ENCODE measurements at places on chromosomes 1 and 21.
A peak's percentile ranks its signal among the peaks of the same experiment; 100 is the strongest.

DNA sequence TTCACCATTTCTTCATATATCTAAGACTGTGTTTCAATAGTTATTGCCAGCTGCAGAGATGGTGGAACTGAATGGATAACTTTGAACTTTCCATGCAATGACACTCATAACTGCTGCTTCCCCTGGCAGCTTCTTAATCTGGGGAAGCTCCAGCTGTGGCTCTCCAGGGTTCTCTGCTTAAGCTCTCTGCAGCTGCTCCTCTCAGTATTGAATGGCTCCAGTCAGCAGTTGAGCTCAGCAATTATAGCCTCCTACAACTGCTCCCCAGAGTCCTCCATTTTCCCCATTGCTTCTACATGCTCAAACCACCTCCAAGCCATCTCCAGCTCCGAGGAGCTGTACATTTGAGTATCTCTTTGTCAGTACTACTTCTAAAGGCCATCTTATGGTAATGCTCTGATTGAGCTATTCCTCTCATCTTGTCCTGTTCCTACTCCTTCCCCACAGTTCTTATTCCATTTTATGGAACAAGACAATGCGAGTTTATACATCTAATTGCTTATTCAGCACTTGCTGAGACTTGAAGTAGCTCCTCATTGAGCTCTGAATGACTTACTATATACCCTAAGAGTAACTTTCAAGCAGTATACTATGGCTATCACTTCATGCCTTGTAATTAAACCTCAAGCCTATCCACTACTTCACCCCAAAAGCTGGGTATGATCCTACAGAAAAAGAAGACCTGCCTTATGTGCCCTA, 362.4 kb downstream of the NEGR1 start:
- DNase-seq = no peak

GRCh38 chr21:31420988-31421387, 76.9 kb upstream of the TIAM1 start:
- no peak for DNase-seq

DNA sequence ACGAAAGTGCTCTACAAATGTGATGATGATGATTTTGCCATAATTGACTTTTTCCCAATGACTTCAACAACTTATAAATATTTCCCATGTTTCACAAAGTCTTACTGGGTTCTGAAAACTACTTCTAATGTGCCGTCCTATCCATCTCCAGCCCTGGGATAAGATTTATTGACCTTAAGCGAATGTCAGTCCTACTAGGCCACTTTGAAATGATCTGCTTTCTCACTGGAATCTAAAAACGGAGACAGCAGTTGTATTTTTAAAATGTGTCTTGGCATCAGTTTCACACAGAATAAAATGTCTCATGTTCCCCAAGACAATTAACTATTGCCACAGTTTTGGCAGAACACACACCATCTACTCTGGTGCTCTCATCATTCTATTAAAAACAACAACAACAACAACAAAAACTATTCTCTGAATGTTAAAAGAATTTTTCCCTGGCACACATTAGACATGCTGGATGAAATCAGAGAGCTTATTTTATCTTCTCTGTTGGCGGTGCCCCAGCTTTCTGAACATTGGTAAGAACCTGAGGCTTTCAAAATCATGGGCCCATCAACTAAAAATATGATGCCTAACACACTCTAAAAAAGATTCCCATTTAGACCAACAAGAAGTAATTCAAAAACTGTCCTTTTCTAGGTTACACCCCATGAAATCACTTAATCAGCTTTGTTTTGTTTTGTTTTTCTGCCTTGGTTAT, 23.1 kb upstream of the DNASE2B start:
- DNase-seq = no peak

DNA sequence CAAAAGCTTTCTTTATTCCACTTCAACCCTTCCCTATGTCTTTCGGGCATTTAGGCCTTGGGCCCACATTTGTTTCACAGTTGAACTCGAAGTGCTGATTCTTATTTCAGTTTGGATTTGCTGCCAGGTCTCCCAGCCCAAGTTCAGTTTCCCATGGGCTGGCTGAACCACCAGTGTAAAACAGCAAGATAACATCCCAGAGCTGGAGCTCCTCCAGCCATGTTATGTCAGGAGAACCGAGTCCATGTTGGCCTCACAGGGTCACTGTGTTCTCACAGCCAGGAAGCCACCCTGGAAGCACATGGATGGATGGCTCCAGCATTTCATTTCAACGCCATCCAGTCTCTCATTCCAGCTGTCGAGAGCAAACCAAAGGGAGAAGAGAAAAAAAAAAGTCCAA, 45.2 kb upstream of the RXRG start:
- no peak for DNase-seq

GRCh38 chr1:28417441-28417922, 47.9 kb downstream of the PHACTR4 start:
- DNase-seq = peak; percentile 86

DNA sequence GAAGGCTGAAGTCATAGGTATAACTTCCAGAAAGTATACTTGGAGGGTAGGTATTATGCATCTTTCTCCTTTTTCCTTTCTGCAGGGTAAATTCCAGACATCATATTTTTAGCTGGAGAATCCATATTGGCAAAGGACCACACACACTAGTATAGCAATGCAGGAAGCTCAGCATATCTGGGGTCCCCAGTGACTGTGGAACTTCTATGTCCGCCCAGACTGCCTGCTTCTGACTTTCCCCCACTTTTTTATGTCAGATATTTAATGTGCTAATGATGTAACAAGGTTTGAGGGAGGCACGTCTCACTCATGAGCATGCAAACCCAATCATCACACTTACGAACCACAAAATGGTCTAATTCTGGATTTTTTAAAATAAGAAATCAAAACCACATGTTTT, 90.4 kb downstream of the BACH1 start:
- DNase-seq = no peak

- DNase-seq = no peak
Observed at GRCh38 chr1:113732802-113733201, 26.5 kb downstream of the PHTF1 start.

GRCh38 chr1:167056529-167057231, 33.5 kb downstream of the GPA33 start:
- no peak for DNase-seq

GRCh38 chr1:200139661-200140250, 112.2 kb downstream of the NR5A2 start:
- peak; percentile 83 for DNase-seq

DNA sequence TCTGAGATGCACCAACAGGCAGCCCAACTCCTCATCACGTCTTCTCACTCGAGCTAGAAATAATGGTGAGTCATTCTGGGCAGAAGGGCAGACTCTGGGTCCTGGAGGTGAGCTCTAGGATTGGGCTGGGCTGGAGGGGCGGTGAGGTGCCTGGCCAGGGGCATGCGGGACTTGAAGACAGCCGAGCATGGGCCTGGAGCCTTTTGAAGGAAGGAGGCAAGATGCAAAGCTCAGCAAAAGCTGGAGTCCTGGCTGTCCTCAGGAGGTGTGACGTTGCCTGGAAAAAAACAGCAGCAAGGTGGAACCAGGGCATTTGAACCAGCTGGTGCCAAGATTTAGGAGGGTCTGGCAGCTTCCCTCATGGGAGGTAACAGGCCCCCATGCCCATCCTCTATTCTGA, 712 bp downstream of the KCNA2 start:
- DNase-seq = no peak

- no peak for DNase-seq
Observed at GRCh38 chr1:53722025-53722424, 16.9 kb downstream of the GLIS1 start.

DNA sequence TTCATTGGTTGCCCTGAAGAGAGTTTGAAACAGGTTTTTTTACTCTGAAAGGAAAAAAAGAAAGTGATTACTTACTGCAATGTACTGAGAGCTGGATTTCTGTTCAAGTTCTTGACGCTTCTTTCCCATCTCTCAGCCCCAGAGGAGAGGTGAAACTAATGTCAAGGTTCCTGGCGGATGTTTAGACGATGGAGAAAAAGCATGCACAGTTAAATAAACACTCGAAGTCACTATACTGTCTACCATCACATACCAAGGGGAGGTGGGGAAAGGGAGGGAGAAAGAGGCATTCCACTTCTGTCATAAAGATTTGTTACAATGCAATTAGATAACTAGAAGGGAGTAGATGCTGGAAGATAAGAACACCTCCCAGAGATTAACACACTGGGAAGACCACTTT, 177.0 kb upstream of the TNR start:
- DNase-seq = no peak

- no peak for DNase-seq
Observed at GRCh38 chr1:198919667-198920398, 281.0 kb downstream of the PTPRC start.

DNA sequence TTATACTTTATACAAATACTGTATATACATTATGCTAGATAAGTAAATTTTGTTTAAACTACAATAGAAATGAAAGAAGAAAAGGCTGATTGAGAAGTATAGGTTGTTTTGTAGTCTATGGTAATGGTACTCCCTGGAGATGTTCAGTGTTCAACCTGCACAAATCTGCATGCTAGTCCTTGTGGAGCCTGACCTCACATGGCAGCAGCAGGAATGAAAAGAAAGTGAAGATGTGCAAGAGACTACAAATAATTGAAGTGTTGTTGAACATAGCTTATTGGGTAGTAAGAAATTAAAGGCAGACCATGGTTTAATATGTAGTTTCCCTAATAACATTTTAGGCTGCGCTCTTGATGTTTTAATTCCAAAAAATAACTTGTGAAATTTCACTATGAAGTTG, 201.2 kb downstream of the TGFB2 start:
- peak; percentile 21 for DNase-seq

- no peak for DNase-seq
Observed at GRCh38 chr1:207289756-207290155, 31.7 kb upstream of the CD55 start.

- peak; percentile 34 for DNase-seq
Observed at GRCh38 chr1:147541672-147542568, 619 bp downstream of the BCL9 start.

- DNase-seq = no peak
Observed at GRCh38 chr1:211111351-211111750, 22.6 kb downstream of the KCNH1 start.

DNA sequence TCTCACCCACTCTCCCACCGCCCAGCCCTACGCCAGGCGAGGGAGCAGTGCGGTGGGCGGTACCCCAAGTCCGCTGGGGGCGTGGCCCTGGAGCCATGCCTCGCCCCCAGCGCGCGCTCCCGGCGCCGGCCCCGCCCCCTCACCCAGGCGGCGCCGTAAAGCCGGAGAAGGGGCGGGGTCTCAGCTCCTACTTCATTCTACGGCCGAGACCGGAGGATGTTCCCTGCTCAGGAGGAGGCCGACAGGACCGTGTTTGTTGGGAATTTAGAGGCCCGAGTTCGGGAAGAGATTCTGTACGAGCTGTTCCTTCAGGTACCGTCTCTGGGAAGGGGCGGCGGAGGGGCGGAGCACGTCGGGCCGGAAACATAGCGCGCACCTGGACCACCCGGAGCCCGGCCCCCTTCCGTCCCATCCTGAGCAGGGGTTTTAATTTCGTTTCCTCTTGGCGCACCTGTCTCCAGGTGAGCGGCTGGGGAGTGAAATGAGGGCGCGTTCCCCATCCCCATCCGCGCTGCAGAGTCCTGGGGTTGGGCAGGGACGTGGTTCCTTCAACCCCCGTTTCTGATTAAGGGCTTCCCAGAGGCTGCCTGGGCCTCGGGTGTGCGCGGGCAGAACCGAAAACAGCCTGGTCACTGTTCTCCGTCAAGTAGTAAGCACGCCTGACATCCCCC, at the start of gene RBM11:
Gene RBM11, plus strand, starts transcription at position 187 of the 671 bp plus-strand sequence. Its CDS starts 30 bp downstream, at position 217.
- DNase-seq = peak; percentile 11

DNA sequence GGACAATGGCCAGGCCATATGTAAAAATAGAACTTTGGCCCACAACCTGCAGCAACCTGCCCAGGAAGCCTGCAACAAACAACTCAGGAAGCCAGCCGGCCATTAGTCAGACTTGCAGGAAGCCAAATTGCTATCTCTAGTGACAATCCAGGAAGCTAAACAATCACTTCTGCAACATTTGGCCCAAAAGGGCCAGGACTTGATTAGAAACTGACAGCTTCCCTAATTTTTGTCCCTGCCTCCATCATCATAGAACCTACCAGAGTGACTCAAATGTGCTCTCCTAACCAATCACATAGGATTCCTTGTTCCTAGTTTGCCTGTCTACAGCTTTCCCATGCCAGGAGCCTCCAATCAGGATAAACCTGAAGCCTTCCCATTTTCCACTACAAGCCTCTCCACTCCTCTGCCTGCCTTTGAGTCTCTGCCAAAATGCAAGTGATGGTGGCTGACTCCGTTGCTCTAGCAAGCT, 639.3 kb downstream of the PTPRU start:
- DNase-seq = peak; percentile 93

DNA sequence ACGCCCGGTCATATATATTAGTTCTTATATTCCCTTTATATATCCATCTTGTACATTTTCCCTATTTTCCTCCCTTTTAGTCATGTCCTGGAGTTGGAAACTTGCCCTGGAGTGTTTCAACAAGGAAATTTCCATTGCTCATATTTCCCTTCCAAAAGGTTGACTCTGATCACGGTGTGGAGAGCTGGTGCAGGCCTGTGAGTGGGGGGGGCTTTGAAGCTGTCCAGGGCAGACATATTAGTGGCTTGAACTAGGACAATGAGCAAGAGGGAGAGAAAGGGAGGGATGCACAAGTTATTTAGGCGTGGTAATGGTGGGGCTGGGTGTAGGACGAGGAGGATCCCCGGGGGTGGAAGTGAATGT, 30.4 kb upstream of the TMEM61 start:
- DNase-seq = peak; percentile 77

- peak; percentile 3 for DNase-seq
Observed at GRCh38 chr1:211829343-211830054, 1.1 kb downstream of the LPGAT1 start.

DNA sequence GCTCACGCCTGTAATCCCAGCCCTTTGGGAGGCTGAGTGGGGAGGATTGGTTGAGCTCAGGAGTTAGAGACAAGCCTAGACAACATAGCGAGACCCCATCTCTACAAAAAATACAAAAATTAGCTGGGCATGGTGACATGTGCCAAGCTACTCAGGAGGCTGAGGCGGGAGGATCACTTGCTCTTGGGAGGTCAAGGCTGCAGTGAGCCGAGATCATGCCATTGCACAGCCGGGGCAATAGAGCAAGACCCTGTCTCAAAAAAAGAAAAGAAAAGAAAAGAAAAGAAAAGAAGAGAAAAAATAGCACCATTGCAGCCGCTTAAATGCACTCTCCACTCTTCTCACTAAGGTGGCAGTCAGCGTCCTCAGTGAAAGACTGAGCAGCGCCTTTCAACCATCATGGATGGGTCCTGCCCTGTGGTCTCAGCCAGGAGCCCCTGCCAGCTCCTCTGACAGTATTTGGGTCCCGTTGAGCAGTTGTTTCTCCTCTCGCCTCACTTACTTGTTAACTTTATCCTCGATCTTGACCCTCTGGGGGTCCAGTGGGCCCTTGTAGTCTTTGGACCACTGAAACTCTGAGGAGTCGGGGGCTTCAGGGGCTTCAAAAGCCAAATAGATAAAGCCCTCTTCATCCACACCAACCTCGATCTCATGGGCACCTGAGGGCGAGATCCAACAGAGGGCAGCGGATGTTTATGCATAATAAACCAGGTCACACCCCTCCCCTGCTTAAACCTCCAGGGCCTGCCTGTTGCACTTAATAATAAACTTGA, 36.9 kb downstream of the MYOM3 start:
- DNase-seq = no peak

- DNase-seq = no peak
Observed at GRCh38 chr1:53163291-53163768, 20.9 kb upstream of the SLC1A7 start.

GRCh38 chr1:96416701-96417444, 304.7 kb upstream of the PTBP2 start:
- peak; percentile 21 for DNase-seq

- DNase-seq = peak; percentile 41
Observed at GRCh38 chr1:185695299-185695698, 38.9 kb upstream of the HMCN1 start.
